ENCODE measurements at places on chromosomes 16 and 17.
A peak's percentile ranks its signal among the peaks of the same experiment; 100 is the strongest.

GRCh38 chr16:31219154-31219741 lies 2.3 kb upstream of the PYDC1 start:
- DNase-seq: no peak
- H3K4me1 ChIP-seq: peaks cover 6% of the 10 kb centered on the region
- no peak overlapping the region for H3K27ac ChIP-seq
- no peak overlapping the region for H3K4me3 ChIP-seq

GRCh38 chr17:29613352-29613837 lies 9.3 kb downstream of the CORO6 start:
- peaks cover 14% of the 10 kb centered on the region for H3K27me3 ChIP-seq
- H3K4me1 ChIP-seq: peaks cover 13% of the 10 kb centered on the region

DNA sequence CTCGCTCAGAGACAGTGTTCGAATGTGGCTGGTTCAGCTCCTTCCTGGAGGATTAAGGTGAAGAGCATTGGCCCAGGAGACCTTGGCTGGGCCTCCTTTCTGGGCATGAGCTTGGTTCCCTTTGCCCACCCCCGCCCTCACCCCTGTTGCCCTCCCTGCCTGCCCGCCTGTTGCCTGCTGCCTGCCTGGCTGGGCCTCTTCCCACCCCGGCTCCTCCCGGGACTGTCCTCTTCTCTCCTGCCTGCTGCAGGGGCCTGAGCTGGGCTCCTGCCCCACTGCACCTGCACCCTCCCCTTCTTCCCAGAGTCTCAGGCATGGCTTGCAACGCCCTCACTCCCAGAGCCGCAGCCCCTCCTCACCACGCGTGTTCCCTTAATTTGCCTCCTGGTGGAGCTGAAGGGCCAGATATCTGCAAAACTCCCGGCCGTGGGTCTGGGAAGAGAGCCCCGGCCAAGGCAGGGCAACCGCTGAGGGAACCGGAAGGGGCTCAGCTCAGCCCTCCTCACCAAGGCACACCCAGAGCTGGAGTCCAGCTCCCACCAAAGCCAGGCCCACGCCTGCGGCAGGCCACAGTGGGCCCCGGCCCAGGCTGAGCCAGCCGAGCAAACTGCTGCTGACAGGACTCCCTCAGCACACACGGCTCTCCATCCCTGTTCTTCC lies 31.2 kb downstream of the MNT start:
- 0 out of 2 replicates have a peak, but pooled peaks cover 3% of the 10 kb centered on the region for H3K36me3 ChIP-seq
- DNase-seq: no peak
- H3K27me3 ChIP-seq: no peaks in the 10 kb centered on the region
- H3K27ac ChIP-seq: no peak overlapping the region

DNA sequence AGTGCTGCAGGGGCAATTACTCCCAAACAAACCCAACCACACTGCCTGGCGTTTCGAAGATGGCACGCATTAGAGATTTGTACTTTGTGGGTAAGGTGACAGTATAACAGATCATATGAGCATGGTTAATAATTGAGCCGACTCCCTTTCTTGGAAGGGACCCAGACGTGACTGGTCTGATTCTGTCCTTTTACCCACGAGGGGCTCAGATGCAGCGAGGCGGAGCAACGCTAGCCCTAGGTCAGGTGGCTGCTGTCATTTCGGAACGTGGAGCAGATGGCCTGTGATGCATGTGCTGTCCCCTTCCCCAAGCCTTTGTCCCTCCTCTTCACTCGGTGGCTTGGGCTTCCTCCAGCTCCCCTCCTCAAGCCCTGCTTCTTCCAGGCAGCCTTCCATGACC lies 84.2 kb downstream of the SNX29 start:
- no peak overlapping the region for H3K27ac ChIP-seq
- no peak for DNase-seq
- no peaks in the 10 kb centered on the region for H3K27me3 ChIP-seq
- no peaks in the 10 kb centered on the region for H3K4me1 ChIP-seq
- H3K36me3 ChIP-seq: no peaks in the 10 kb centered on the region
- H3K4me3 ChIP-seq: no peak overlapping the region

DNA sequence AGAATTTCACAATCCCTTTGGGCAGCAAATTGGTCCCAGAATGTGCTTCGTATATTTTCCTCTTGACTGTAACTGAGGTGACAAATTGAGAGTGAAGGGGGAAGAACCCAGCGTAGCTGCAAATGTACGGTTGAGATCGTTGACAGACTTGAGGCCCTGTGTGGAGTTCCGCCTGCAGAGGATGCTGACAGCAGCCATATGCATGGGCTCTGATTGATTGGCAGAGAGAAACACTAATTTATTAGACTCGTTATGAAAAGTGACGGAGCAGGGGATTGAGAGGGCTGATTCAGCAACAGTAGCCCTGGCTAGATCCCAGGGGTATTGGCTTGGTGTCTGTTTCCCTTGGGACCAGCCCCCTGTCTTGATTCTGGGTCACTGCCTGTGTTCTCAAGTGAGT lies 930.1 kb upstream of the EEF2KMT start:
- no peak overlapping the region for H3K27ac ChIP-seq
- no peak for DNase-seq
- no peaks in the 10 kb centered on the region for H3K36me3 ChIP-seq
- no peak overlapping the region for H3K4me3 ChIP-seq

- no peak for DNase-seq
- peak overlapping the region; percentile 29 for H3K4me3 ChIP-seq
These were observed 2.7 kb downstream of the MAPT start for GRCh38 chr17:45896803-45897693.

DNA sequence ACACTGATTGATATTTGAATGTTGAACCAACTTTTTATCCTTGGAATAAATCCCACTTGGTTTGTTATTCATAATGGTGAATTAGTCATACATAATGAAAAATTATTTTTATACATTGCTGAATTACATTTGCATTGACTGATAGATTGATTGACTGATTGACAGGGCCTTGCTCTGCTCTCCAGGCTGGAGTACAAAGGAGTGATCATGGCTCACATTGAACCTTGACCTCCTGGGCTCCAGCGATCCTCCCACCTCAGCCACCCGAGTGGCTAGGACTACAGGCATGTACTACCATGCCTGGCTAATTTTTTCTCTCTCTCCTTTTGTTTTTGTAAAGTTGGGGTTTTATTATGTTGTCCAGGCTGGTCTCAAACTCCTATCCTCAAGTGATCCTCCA lies 97.8 kb downstream of the ARHGAP44 start:
- H3K4me1 ChIP-seq: no peaks in the 10 kb centered on the region
- H3K4me3 ChIP-seq: no peak overlapping the region
- H3K27me3 ChIP-seq: no peaks in the 10 kb centered on the region

All from iPS DF 6.9 (cell line).